ENCODE measurements at places on chromosomes 3 and 15.

DNA sequence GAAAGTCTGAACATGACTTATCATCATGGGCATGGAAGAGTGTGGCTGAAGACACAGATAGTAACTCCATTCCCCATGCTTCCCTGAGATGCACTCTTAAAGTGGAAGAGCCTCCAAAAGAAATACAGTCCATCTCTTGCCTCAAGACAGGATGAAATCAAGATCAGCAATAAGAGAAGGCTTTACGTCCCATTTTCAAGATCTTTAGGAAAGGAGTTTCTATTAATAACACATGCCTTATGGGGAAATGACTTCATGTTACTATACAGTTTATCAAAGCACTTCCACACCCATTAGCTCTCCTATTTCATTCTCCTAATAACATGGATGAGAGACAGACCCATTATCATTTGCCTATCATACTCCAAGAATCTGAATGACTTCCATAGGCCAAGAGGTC, 6.1 kb upstream of the KBTBD12 start:
- no peak for DNase-seq

DNA sequence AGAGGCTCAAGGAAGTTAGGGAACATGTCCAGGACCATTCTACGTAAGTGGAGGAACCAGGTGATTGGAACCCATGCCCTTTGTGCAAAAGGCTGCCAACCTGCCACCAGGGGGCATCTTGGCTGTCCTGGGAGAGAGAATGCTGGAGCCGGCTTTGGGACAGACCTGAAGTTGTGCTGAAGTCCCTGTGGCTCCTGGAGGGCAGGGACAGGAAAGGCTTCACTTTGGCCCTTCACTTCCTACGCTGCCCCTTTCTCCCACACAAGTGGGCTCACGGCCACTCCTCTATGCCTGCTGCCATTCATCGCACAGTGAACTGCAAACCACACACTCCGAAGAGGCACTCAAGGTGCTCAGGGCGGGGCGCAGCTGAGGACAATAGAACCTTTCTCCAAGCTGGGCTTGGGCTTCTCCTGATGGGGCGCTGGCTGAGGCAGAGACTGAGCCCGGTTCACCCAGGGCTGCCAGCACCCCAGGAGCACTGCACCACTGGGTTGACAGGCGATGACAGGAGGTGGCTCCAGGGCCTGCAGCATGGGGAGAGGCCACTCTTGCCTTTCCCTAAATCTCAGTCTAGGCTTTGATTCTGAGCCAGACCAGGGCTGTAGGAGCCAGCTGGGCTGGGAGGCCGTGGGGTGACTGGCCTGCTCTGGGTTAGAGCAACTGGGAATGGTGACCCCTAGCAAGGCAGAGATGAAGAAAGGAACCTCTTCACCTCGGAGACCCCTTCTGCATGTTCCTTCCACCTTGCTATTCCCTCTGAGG, 8.4 kb downstream of the SHF start:
- DNase-seq, result no peak

GRCh38 chr15:74799856-74800558, 12.6 kb upstream of the LMAN1L start:
- DNase-seq, result peak; percentile 82

- DNase-seq, result no peak
Measured at GRCh38 chr15:68311464-68311835, 33.9 kb downstream of the FEM1B start.

DNA sequence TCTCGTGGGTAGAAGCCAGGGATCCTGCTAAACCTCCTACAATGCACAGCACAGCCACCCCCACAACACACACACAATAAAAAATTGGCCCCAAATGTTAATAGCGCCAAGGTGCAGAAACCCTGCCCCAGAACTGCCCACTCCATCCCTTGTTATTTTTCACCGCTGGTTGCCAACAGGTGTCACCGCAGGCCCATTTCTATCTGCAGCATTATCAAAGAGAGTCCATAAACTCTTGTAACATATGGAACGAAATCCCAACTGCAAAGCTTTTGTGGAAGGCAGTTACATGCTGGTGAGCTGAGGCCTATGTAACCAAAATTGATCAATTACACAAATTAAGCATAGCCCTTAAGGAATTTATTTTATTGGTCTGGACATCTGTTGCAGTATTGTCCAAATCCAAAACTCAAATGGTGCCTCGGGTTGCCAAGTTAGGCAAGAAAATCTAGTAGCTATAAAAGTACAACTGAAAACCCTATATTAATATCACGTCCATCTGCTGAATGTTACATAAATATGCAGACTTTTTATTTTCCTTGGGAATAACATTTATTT, 66.2 kb downstream of the SAMMSON start:
- no peak for DNase-seq

- no peak for DNase-seq
Measured at GRCh38 chr3:144358191-144358590, 386.6 kb downstream of the DIPK2A start.

GRCh38 chr15:31200735-31201151, 99.2 kb upstream of the TRPM1 start:
- DNase-seq, result peak; percentile 85

GRCh38 chr3:135491491-135492205, 473.9 kb upstream of the PPP2R3A start:
- no peak for DNase-seq

DNA sequence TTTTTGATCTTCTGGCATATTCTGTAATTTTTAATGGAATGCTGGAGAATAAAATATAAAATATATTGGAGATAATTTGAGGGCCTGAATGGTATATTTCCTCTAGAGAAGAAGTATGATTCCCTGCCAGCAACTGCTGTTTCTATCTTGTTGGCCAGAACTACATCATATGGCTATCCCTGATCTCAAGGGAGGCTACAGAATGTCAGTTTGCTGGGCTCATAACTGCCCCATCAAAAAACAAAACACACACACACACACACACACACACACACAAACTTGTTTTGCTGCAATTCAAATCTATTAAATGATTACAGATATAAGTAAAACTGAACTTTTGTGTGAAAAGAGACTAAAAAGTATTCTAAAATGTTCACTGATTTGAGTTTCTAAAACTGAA, 51.0 kb downstream of the RASA2 start:
- DNase-seq, result no peak

GRCh38 chr3:10482631-10483363, 22.6 kb downstream of the ATP2B2 start:
- DNase-seq, result no peak

DNA sequence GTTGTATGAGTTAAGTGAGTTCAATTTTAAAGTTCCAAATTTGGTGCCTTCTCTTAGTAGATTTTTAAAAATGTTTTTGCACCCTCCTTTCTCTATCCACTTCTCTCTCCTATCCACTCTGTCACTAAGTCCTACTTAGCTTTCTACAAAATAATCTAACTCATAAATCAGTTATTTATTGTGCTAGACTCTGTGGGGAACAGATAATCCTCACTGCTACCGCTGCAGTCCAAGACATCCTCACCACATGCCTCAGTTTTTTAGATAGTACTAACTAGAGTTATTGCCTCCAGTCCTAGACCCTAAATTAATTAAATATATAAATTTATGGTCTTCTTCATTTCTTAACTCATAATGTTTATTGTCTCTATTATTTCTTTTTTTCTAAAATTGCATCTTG, 576.3 kb downstream of the GRM7 start:
- no peak for DNase-seq

DNA sequence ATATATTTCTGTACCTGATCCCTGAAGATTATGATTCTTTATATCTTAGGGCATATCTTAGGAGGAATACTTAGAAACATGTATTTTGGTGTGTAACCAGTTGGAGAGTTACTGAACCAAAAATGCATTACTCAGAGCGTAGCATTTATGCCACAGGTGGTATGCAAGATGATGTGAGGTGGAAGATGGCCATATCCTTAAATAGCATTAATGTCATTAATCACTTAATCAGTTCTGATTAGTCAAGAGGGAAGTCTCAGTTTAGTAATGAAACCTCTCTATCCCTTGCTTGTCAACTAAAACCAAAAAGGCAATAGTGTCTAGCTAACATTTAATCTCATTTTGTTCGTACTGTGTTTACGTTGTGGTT, 130.5 kb upstream of the PHLDB2 start:
- no peak for DNase-seq

DNA sequence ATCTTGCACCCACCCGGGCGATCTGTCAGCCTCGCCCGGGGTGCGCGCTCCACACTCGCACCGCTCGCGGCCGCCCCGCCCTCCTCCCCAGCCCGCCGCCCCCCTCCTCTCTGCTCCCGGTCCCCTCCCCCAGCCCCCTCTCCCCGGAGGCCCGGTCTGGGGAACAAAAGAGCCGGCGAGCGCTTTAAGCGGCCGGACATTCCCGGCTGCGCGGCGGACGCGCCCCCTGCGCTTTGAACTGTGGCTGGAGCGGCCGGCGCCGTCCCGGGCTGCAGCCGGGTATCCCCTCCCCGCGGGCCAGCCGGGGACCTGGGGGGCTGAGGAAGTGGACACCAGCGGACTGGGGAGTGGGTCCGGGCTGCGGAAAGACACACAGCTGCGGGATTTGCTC, at the start of gene IGDCC3:
TSS of gene IGDCC3 (minus strand) at position 27 of the 391 bp plus-strand sequence. CDS start 214 bp downstream, outside the sequence.
- DNase-seq, result no peak

- DNase-seq, result no peak
Measured at GRCh38 chr15:57060799-57061198, 142.4 kb downstream of the TCF12 start.

DNA sequence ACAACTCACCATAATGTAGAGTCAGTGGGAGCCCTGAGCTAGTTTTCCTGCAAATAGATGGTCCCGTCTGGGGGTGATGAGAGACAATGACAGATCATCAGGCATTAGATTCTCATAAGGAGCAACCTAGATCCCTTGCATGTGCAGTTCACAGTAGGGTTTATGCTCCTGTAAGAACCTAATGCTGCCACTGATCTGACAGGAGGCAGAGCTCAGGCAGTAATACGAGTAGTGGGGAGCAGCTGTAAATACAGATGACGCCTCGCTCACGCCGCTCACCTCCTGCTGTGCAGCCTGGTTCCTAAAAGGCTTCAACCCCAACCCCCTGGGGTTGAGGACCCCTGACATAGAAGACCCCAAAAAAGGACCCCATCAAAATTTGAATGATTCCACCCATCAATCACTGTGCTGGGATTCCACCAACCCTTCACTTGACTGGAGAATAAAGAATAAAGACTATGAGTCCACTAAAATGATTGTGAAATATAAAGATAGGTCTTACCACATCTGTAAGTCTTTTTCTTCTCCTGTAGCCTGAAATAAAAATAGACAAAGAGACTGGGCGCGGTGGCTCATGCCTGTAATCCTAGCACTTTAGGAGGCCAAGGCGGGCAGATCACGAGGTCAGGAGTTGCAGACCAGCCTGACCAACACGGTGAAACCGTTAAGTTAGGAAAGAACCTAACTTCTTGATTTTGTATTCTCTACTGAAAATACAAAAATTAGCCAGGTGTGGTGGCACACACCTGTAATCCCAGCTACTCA, 9.9 kb upstream of the UBL7 start:
- DNase-seq, result no peak

GRCh38 chr15:86885616-86886015, 805.9 kb downstream of the AGBL1 start:
- DNase-seq, result no peak

DNA sequence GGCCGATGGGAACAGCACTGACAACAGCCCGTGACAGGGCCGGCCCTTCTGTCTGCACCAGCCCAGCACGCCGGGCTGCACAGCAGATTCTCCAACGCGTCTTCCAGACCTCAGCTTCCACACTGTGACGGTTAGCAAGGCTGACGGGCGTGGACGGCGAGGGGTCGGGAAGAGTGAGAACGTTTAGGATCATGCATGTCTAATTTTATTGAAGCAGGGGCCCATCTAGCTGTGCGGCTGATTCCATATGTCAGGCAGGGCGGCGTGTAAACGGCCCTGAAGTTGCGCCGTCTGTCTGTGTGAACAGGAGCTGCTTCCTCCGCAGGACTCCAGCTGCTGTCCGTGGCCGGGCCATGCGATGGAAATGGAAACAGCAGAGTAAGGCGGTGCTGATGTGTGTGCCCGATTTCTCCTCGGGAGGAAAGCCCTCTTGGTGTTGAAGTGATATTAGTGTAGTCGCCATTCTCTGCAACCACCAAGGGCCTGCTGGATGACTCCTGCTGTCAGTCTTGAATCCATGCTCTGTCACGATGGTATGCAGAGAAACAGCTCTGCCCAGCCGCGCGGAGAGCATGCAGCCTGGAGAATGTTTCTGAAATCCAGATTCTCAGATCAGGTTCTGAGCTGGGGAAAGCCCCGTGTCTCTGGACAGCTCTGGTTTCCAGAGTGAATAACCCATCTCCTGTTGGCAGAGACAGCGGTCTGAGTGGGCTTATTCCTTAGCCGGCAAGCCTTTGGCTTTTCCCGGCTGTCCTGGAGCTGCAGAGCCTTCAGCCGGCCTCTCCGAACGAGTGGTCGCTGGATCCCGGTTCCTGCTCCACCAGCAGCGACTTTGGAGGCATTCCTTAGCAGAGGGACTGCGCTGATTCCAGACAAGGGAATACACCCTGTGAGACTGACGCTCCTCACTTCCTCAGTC, 158.1 kb upstream of the UBE3A start:
- DNase-seq, result no peak

- no peak for DNase-seq
Measured at GRCh38 chr3:61674596-61674995, 113.2 kb downstream of the PTPRG start.

GRCh38 chr3:77251136-77251535, 211.2 kb downstream of the ROBO2 start:
- no peak for DNase-seq

Measured in CD4-positive, alpha-beta T cell (primary cell).